ENCODE measurements at places on chromosomes 2 and 18.

- DNase-seq, result no peak
Observed at GRCh38 chr2:205902900-205903237, 183.1 kb downstream of the INO80D start.

DNA sequence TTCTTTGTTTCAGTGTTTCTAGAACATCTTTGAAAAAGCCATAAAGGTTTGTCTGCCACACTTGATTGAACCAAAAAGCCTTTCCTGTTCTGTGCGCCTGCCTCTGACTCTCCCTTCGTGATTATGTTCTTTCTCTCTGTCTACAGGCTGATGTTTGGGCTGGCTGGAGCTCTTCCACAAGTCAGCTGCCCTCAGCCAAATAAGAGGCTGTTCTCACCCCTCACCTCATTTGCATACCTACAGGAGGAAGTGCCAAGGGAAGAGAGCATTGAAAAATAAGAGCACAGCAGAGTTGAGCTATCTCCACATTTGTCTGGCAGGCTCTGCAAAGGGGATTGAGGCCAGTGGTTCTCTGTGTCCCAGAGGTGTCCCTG lies 15.8 kb downstream of the INPP5D start:
- DNase-seq, result no peak

- no peak for DNase-seq
Observed at GRCh38 chr2:24792542-24792873, 683 bp downstream of the PTRHD1 start.

DNA sequence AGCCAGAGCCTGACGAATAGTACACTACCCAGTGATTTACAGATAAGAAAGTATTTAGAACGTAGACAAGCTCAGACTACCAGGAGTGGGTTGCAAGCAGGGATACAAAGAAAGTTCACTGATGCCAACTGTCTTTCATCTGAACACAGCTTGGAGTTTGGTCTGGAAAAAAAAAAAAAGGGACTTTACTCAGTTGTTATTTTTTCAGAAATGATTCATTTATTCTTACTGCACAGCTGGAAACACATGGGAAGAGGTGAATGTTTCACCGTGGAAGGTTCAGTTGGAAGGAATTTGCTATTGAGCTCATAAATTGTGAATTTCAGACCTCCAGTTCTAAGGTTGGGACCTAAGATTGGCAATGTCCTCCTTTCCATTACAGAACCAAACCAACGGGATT lies 259.7 kb downstream of the ETAA1 start:
- DNase-seq, result no peak

- no peak for DNase-seq
Observed at GRCh38 chr18:363301-364085, 95.6 kb upstream of the THOC1 start.

DNA sequence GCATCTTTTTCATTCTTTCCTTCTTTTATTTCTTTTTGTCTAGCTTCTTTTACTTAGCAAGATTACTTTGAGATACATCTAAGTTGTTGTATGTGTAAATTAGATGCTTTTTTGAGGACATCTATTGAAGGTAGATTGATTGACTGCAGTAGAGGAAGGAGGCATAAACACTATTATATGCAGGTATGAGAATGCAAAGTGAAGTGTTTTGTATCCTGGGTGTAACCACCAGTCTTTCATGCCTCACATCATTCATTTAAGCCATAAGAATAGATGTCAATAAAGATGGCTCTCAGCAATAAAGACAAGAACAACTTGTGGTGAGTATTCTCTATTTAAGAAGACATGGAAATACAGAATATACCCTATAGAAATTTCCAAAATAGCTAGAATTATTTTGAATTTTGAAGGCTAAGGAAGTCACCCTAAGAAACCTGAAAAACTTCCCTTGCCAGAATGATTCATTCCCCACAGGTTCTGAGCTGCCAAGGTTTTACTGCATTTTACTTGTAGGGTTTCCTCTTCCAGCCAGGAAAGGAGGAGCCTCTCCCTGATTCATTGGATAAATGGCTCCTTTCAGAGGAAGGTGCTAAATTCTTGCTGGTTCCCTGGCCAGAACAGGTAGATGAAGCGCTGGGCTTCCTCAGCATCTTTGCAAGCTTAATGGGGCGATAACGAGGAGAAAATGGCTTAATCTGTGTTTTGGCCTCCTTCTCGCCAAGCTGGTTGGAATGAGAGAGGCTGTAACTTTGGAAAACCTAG lies 279.8 kb upstream of the SLC14A2 start:
- no peak for DNase-seq

DNA sequence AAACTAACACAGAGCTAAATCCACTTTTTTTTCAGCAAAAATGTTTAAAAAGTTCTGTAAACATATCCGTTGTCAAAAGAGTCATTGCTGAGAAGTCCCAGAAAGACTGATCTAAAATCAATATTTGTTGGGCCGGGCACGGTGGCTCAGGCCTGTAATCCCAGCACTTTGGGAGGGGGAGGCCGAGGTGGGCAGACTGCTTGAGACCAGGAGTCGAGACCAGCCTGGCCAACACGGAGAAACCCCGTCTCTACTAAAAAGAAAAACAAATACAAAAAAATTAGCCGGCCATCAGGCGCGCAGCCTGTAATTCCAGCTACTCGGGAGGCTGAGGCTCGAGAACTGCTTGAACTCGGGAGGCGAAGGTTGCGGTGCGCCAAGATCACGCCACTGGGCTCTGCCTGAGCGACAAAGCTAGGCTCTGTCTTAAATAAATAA lies 1.4 kb downstream of the OLA1 start:
- no peak for DNase-seq

DNA sequence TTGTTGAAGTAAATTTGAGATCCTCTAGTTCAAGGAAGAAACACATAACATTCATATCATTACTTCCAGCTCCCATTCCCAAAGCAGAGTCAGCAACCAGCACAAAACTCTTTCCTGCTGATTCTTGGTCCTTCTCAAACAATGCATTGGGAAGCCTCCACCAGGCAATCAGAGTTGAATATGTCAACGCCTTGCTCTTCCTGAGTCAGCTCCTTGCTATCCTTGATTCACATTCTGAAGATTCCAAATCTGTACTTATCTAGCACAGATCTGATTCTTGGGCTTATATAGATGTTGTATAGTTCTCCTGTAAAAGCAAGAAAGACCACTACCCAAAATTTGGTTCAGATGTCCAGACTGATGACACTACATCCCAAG lies 29.6 kb downstream of the CFAP210 start:
- DNase-seq, result no peak

- no peak for DNase-seq
Observed at GRCh38 chr2:212328136-212328535, 210.5 kb downstream of the ERBB4 start.

GRCh38 chr2:84238907-84239306 lies 220.2 kb downstream of the SUCLG1 start:
- no peak for DNase-seq

GRCh38 chr2:240605867-240606743 lies 19.2 kb upstream of the GPR35 start:
- DNase-seq, result no peak

DNA sequence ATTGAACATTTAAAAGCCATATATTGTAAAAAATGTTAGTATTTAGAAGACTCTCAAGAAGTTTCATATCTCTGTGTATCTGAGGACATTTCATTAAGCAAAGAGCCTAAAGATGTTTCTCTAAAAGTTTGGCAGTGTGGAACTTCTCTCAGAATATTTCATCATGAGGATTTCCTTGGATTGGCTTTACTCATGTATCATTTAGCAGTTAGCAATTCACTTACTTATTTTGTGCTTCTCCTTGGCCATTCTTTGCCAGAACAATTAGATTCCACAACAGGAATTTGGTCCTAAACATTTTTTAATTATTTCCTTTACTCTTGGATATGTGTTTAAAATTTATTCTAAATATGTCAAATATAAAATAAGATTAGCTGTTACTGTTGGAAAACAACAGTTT lies 345.0 kb upstream of the LRRTM4 start:
- DNase-seq, result no peak

DNA sequence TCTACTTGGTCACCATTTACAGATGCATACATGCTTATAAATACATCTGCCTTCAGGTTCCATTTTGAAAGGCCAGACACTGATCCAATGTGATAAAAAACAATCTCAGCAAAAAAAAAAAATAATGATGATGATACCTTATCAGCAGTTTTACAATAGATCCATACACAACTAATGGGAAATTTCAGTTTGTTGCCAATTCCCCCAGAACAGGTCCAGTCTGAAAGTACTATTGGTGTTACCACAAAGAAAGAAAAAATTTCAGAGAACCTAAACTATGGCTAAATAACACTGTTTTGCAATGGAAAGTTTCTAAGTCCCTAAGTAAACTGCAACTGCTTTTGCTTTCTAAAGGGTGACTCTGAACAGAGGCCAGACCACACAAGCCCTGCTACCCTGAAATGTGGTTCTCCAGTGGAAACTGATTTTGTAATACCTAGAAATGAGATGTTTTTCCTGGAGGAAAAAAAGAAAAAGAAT lies 54.1 kb downstream of the LPIN2 start:
- DNase-seq, result no peak

- no peak for DNase-seq
Observed at GRCh38 chr2:120691410-120691809, 44.3 kb upstream of the GLI2 start.

- DNase-seq, result peak; percentile 97
Observed at GRCh38 chr2:226623587-226624368, 175.8 kb downstream of the IRS1 start.

DNA sequence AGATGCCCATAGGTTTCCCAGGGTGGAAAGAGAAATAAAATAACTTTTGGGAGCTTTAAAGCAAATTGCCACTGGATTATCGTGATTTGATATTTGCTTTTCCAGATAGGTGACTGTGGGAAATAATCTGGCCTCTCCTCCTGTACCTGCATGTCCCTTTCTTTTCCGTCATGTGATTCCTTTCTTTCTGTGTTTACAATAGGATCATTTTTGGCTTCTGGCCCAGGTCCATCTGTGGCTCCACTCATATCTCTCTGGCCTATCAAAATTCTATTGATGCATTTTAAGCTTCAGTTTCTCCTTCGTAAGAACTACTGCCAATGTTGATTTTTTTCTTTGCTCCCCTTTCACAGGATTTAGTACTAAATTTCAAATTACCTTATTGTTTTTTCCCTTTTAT lies 153.6 kb downstream of the CCDC85A start:
- no peak for DNase-seq

DNA sequence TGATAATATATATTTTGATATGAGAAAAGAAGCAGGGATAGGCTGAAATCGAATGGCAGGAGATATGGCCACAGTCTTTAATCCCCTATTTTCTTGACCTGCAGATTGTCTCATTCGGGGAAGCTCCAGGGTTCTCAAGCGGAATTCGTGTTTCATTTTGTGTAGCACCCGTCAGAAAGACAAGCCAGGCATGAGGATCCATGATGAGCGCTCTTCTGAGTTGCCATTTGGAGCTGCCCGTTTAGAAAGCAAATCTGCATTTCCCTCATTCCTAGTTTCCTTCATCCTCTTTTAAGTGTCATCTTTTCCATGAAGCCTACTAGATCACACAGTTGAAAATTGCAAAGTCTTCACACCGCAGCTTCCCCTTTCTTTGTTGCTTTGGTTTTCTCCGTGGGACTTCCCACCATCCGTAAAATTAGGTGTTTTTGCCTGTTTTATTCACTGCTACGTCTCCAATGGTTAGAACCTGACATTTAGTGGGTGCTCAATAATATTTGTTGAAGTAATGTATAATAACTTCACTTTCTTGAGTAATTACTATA lies 16.9 kb downstream of the HNMT start:
- DNase-seq, result no peak

DNA sequence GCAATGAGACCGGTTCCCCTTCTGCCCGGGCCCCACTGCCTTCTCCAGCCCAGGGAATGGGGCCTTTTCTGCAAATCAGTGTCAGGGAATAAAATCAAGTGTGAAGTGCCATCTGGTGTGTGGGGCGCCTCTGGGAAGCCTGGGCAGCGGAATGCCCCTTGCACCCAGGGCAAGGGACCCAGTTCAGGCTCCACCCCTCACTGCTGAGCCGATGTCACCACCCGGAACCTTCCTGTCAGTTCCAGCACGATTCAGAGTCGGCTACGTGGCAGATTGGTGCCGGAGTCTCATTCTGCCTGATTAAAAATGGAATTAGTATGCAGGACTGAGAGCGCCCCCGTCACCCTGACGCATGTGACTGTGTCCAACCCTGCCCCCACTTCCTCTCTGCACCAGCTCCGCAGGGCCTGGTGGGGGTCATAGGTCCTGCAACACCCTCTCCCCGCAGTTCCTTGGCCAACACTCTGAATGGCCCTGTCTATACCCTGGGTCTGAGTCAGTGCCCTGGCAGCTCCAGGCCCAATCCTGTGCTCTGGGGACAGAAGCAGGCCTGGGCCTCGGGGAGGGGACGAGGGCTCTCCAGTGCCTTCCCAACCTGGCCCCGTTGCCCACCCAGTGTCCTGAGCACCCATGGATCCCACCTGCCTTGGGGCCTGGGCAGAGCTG lies 8.2 kb upstream of the ALPI start:
- no peak for DNase-seq

DNA sequence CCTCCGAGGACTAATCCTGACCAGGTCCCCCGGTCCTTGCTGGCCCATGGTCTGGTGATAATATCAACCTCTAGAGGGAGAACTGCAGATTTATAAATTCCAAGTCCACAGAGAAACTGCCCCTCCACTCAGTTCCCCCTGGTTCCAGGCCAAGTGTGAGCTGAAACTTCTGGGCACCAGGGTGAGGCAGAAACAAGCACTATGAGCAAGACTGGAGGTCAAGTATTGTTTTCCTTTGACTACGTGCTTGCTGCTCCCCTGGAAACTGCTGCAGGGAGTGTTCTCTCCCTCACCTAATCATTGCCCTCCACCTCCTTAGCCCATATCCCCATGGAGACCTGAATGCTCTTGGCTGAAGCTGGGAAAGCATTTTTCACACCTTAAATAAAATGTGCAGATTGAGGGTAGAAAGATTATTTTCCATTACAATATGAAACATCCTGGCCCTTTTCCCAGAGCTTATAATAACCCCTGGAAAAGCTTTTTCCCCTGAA lies 135.2 kb downstream of the RDH14 start:
- no peak for DNase-seq

- DNase-seq, result no peak
Observed at GRCh38 chr18:26543373-26543772, 5.0 kb downstream of the KCTD1 start.

DNA sequence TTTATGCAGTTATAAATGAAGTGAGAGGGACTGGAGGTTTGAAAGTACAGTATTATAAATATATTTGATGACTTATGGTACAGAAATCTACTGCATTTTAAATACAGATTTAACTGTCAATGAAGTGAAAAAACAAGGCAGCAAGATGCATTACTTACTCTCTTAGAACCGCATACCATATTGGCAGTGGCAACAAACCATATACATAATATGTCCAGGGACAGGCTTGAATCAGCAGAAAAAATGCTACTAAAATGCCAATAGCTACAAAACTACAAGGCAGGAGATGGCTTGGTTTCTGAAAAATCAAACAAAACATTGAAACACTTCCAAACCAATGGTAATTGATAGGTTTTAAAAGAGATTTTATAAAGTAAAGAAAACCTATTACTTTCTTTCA lies 77.2 kb downstream of the PIGN start:
- DNase-seq, result no peak

DNA sequence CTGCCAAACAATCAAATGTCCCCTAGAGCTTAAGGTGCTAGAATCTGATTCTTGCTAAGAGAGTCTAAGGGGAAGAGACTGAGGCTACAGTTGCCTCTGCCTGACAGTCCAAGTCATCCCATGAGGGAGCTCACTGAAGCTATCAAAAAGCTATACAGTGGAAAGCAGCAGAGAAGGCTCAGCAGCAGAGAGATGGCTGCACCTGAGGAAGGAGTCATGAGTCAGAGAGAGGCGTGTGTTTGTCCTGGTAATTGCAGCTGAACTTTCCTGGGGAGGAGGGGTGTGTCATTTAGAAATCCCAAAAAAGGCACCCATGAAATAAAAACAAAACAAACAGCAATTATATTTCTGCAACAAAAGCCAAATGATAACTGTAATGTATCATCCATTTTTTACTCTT lies 305.2 kb upstream of the UBE2E3 start:
- no peak for DNase-seq

GRCh38 chr2:1674766-1675397 lies 69.4 kb downstream of the PXDN start:
- no peak for DNase-seq
